ENCODE measurements at places on chromosomes 5 and 9. TPM values are rescaled to one million over a fixed set of nuclear protein-coding genes. Genes with fewer than 3 reads are reported as not detected.

PCDHGA12 gene
- not detected for total RNA-seq

ZFP37 gene
- 1.6 TPM for total RNA-seq

MYOT gene
- total RNA-seq: not detected

SLC9A3 gene
- total RNA-seq: 2.4 TPM

SLC26A2 gene
- total RNA-seq: 25.0 TPM

PCDHGA9 gene
- total RNA-seq: not detected

IFNB1 gene
- not detected for total RNA-seq

DMXL1 gene
- 12.7 TPM for total RNA-seq

Measured in A549 treated with CpdA at 1 μM for 4 hours (cell line).